ENCODE measurements at places on chromosomes 12 and 14. TPM values are rescaled to one million over a fixed set of nuclear protein-coding genes. Genes with fewer than 3 reads are reported as not detected.

PLXNC1 gene
- polyA plus RNA-seq: 3.8 TPM

AQP2 gene
- polyA plus RNA-seq: not detected

KNTC1 gene
- 4.5 TPM for polyA plus RNA-seq

OR6C2 gene
- not detected for polyA plus RNA-seq

OTUB2 gene
- 4.2 TPM for polyA plus RNA-seq

POTEG gene
- not detected for polyA plus RNA-seq

ALX1 gene
- not detected for polyA plus RNA-seq

HOXC12 gene
- not detected for polyA plus RNA-seq

FOXA1 gene
- not detected for polyA plus RNA-seq

LTBP2 gene
- 0.46 TPM for polyA plus RNA-seq

KRT1 gene
- not detected for polyA plus RNA-seq

CLEC4A gene
- polyA plus RNA-seq: 3.8 TPM

LUM gene
- not detected for polyA plus RNA-seq

RPL10L gene
- polyA plus RNA-seq: not detected

OR4E2 gene
- not detected for polyA plus RNA-seq

MTHFD1 gene
- 36.5 TPM for polyA plus RNA-seq

AMN gene
- not detected for polyA plus RNA-seq

KCNK10 gene
- not detected for polyA plus RNA-seq

PTPN6 gene
- not detected for polyA plus RNA-seq

WDR89 gene
- 8.9 TPM for polyA plus RNA-seq

AACS gene
- polyA plus RNA-seq: 10.8 TPM

GZMB gene
- not detected for polyA plus RNA-seq

GLT1D1 gene
- polyA plus RNA-seq: 3.0 TPM

ARHGEF25 gene
- polyA plus RNA-seq: not detected

MANSC4 gene
- not detected for polyA plus RNA-seq

TM7SF3 gene
- 45.4 TPM for polyA plus RNA-seq

CNTN1 gene
- 141 TPM for polyA plus RNA-seq

HPD gene
- not detected for polyA plus RNA-seq

POTEM gene
- polyA plus RNA-seq: not detected

STAC3 gene
- polyA plus RNA-seq: 0.59 TPM

CIROP gene
- not detected for polyA plus RNA-seq

GDF11 gene
- polyA plus RNA-seq: 15.2 TPM

UNC79 gene
- 10.4 TPM for polyA plus RNA-seq

EMP1 gene
- not detected for polyA plus RNA-seq

SRRM4 gene
- polyA plus RNA-seq: 4.1 TPM

CPNE6 gene
- polyA plus RNA-seq: 30.4 TPM

IRAK4 gene
- polyA plus RNA-seq: 0.28 TPM

SLCO1B1 gene
- not detected for polyA plus RNA-seq

CAPRIN2 gene
- polyA plus RNA-seq: 97.4 TPM

OASL gene
- not detected for polyA plus RNA-seq

ACTR6 gene
- 168 TPM for polyA plus RNA-seq

Measured in Purkinje cell (primary cell).